Activated CD8-positive, alpha-beta memory T cell treated with anti-CD3 and anti-CD28 coated beads for 1 hour (primary cell): ENCODE measurements at places on chromosomes 3 and 15.

GRCh38 chr3:186401556-186401955, 39.5 kb upstream of the DGKG start:
- DNase-seq: no peak

- no peak for DNase-seq
These were observed 1.7 kb upstream of the STAB1 start for GRCh38 chr3:52493232-52494017.

DNA sequence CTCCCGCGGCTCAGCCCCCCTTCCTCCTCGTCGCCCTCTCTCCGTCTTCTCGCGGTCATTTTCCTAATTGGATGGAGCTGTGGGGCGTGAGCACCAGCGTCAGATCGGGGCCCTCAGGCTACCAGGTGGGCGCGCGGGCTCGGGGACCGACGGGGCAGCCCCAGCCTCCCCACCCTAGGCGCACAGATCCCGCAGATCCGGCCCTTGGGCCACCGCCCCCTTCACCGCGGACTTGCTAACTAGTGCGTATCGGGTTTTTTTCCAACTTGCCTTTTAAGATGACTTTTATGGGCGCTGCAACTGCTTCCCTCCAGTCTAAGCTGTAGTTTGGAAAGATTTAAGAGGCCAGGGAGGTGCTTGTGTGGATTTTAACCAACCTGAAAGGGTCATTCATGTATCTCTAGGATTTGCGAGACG, 1.3 kb downstream of the ZNF710 start:
- no peak for DNase-seq

GRCh38 chr15:75713338-75713895, 769 bp upstream of the CSPG4 start:
- no peak for DNase-seq
